Hematopoietic multipotent progenitor cell treated with erythropoietin and hydrocortisone succinate and interleukin-3 and kit ligand, for 8 days (in vitro differentiated cells): ENCODE measurements at places on chromosomes 11 and 22.

DNA sequence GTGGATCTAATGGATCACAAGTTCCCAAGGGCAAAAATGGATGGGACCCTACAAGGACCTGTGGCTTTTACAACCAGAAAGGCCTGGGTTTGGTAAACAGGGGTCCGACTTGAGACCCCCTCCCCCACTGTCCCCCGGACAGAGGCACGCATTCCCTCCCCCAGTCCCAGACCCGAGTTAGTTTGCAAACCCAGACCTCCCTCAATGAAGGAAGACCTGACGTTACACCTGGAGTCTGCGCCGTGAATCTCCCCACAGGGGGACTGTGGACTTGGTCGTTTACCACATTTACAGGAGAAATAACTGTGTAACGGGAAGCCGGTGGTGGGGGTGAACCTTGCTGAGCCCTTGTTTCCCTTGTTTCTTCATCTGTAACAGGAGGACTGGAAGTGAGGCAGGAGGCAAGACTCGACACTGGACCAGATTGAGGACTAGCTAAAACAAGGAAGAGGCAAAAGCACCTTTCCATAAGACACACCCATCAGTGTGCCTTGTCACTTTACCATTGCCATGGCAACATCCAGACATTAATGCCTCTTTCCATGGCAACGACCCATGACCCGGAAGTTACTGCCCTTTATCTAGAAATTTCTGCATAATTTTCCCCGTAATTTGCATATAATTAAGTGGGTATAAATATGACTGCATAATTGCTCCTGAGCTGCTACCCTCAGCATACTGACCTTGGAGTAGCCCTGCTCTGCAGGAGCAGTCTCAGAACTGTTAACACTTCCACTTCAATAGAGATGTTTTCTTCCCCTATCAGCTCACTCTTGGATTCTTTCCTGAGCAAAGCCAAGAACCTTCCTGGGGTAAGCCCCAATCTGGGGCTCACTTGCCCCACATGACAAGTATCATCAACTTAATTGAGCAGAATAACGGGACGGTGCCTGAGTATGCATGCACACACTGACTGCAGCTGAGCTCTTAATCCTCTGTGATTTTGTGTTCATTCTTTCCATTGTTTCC, 25.4 kb downstream of the PDGFB start:
- no peak for DNase-seq

DNA sequence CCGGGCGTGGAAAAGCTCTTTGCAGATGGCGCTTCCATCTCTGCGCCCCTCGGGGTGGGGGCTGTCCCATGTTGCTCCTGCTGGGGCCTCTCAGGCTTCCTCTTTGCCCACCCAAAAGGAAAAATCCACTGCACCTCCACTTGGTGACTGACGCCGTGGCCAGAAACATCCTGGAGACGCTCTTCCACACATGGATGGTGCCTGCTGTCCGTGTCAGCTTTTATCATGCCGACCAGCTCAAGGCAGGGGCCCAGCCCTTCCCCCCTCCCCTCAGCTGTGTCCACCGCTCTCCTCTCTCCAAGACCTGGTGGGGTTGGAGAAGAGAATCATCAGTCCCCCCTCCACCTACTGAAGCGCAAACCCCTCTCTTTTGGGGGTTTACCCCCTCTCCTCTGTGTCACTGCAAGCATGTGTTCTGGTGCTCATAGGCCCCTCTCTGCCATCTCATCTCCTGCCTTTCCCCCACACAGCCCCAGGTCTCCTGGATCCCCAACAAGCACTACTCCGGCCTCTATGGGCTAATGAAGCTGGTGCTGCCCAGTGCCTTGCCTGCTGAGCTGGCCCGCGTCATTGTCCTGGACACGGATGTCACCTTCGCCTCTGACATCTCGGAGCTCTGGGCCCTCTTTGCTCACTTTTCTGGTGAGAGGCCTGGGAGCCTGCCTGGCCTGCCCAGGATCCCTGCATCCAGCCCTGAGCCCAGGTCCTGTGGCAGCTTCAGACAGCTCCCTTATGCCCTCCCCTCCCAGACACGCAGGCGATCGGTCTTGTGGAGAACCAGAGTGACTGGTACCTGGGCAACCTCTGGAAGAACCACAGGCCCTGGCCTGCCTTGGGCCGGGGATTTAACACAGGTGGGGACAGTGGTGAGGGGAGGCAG, 1.8 kb downstream of the LARGE2 start:
- no peak for DNase-seq

GRCh38 chr11:102882389-102883024, 7.7 kb upstream of the MMP12 start:
- no peak for DNase-seq

DNA sequence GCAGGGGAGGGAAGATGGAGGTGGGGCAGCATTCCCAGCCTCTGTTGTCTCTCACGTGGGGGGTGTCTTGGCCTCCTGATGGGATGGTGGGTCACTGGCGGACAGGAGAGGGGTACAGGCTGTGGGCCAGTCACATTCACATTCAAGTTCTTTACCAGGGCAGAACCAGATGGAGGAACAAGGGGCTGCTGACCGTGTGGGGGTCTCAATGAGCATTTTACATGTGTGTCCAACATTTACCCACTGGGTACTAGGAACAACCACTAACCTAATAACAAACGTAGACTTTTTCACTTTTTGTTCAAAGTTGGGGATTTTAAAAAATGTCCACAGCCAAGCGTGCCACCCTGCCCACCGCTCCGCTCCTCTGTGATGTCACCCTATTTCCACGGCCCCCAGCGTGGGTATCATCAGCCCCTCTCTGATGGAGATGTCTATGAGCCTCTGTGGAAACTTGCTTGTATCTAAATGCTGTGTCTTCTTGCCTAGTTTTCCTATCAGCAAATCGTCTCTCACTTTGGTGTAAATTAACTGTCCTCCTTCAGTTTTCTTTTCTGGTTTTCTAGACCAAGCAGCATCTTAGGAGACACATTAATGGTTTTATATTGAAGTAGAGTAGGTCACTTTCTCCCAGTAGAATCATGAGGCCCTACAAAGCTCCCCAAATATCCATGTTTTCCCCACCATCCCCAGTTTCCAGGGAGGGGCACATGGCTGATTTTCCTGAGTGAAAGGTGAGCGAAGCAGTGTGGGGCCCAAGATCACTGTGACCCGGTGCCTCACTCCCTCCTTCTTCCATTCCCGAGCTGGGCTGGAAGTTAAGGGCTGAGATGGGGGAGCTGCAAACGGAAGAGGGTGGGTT, 936.7 kb downstream of the BRD1 start:
- no peak for DNase-seq
